Type B pancreatic cell (in vitro differentiated cells): ENCODE measurements at places on chromosomes 13 and 19. TPM values are rescaled to one million over a fixed set of nuclear protein-coding genes. Genes with fewer than 3 reads are reported as not detected.

FLT1 gene
- total RNA-seq: 0.79 and 1.3 TPM in 2 replicates

MUC16 gene
- 119 and 342 TPM in 2 replicates for total RNA-seq

GRCh38 chr19:33349319-33350289 is 23.9 kb upstream of the CEBPG start:
- no peak overlapping the region for H3K27ac ChIP-seq
- DNase-seq: no peak
- peaks cover 28% of the 10 kb centered on the region for H3K27me3 ChIP-seq
- no peaks in the 10 kb centered on the region for H3K36me3 ChIP-seq
- H3K4me1 ChIP-seq: peaks cover 3% of the 10 kb centered on the region

TMPRSS9 gene
- 0.41 TPM in 1 of 2 replicates, not detected in the other for total RNA-seq

DNA sequence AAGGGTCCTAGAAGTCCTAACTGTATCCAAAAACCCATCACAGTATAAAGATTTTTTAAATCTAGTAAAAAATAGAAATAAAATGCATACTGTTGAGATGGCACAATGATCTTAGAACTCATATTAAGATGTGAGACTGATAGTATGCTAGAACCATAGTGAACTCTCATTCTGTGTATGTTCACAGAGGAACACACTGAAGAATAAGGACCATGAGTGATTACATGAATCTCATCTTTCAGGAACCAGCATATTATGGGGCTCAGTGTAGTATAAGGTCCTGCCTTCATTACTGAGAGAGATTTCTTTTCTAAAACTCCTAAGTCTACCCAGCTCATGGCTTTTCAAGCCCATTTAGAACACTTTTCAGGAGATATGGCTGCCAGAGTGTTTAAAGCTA is 59.8 kb upstream of the RFC3 start:
- DNase-seq: no peak
- H3K27ac ChIP-seq: no peak overlapping the region
- H3K4me3 ChIP-seq: no peak overlapping the region
- H3K36me3 ChIP-seq: no peaks in the 10 kb centered on the region
- peaks cover 7% of the 10 kb centered on the region for H3K4me1 ChIP-seq
- H3K27me3 ChIP-seq: no peaks in the 10 kb centered on the region

DNA sequence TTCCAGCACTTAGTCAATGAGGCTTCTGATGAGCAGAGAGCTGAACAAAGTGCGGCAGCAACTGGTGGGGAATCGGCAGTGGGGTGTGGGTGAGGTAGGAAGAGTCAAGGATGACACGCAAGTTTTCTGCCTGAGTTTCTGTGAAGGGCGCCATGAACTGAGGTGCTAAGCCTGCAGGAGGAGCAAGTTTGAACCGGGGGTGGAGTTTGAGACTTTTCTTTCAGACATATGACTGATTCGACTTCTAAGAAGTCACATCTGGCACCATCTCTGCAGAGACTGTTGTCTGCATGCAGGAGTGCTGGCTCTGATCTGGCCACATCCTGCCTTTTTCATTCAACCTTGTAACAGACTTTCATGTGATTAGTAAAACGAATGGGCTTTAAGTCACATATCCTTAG is 14.8 kb upstream of the GPI start:
- H3K27ac ChIP-seq: no peak overlapping the region
- H3K27me3 ChIP-seq: no peaks in the 10 kb centered on the region
- H3K4me3 ChIP-seq: no peak overlapping the region
- no peaks in the 10 kb centered on the region for H3K4me1 ChIP-seq

- H3K27ac ChIP-seq: no peak overlapping the region
- H3K4me1 ChIP-seq: peaks cover 5% of the 10 kb centered on the region
- peaks cover 37% of the 10 kb centered on the region for H3K27me3 ChIP-seq
- no peak overlapping the region for H3K4me3 ChIP-seq
Observed at GRCh38 chr13:39144941-39145533, 106.8 kb downstream of the NHLRC3 start.
